ENCODE measurements at places on chromosomes 12 and 14. TPM values are rescaled to one million over a fixed set of nuclear protein-coding genes. Genes with fewer than 3 reads are reported as not detected.

GRCh38 chr14:52049721-52050588 lies 18.9 kb downstream of the NID2 start:
- DNase-seq: no peak

GRCh38 chr12:121530600-121531355 lies 50.0 kb downstream of the KDM2B start:
- peak; percentile 76 for DNase-seq

DNA sequence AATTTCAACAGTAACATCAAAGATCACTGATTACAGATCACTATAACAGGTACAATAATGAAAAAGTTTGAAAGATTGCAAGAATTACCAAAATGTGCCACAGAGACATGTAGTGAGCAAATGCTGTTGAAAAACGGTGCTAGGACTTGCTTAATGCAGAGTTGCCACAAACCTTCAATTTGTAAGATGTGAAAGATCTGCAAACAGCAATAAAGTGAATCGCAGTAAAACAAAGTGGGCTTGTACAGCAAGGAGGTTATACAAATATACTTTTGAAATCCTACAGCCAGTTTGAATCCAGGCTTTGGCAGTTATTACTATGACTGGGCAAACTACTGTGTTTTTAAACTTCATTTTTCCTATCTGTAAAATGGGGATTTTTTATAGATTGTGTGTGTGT lies 1.0 kb upstream of the PLEKHA5 start:
- DNase-seq: no peak

CLEC4C gene
- not detected for total RNA-seq

HIGD1C gene
- not detected for total RNA-seq

Measured in activated T-cell treated with anti-CD3 and anti-CD28 coated beads, Interleukin-2, amount 50 U/mL, for 72 hours (primary cell).